Urinary bladder (tissue), 4 donors: ENCODE measurements at places on chromosomes 13 and 19. TPM values are rescaled to one million over a fixed set of nuclear protein-coding genes. Genes with fewer than 3 reads are reported as not detected.

CYP4F22 gene
- total RNA-seq: 2.4 TPM

TLE6 gene
- total RNA-seq: 1.4 TPM

PEPD gene
- 24.2 TPM for total RNA-seq

HSD11B1L gene
- total RNA-seq: 3.6 TPM

SRRM5 gene
- not detected for total RNA-seq

ARL11 gene
- total RNA-seq: 0.69 TPM

ZNF560 gene
- total RNA-seq: 0.21 TPM

NXNL1 gene
- total RNA-seq: not detected

TNNI3 gene
- not detected for total RNA-seq

AZU1 gene
- total RNA-seq: not detected

SLAIN1 gene
- total RNA-seq: 7.6 TPM

CYP4F3 gene
- total RNA-seq: 0.95 TPM

APOC4 gene
- total RNA-seq: not detected

LIG1 gene
- total RNA-seq: 21.6 TPM

CARM1 gene
- total RNA-seq: 19.1 TPM

ZNF44 gene
- 28.3 TPM for total RNA-seq

ZNF665 gene
- 11.9 TPM for total RNA-seq

FAAP24 gene
- 2.4 TPM for total RNA-seq

PGLYRP1 gene
- total RNA-seq: not detected

SIPA1L3 gene
- 11.5 TPM for total RNA-seq

CD177 gene
- 3.0 TPM for total RNA-seq

ZNF649 gene
- 16.6 TPM for total RNA-seq

LGALS7B gene
- total RNA-seq: 1.2 TPM

CKAP2 gene
- total RNA-seq: 42.1 TPM

NECTIN2 gene
- total RNA-seq: 27.4 TPM

GRIK5 gene
- total RNA-seq: 2.5 TPM

CEACAM3 gene
- total RNA-seq: not detected

ZNF135 gene
- total RNA-seq: 12.6 TPM

MRPL54 gene
- total RNA-seq: 23.0 TPM

PRODH2 gene
- not detected for total RNA-seq

ADAT3 gene
- total RNA-seq: 1.4 TPM

ONECUT3 gene
- not detected for total RNA-seq

MEIS3 gene
- total RNA-seq: 32.6 TPM

CGB8 gene
- not detected for total RNA-seq

EXOC3L2 gene
- total RNA-seq: 3.4 TPM

FRY gene
- 45.9 TPM for total RNA-seq

PTPRH gene
- total RNA-seq: 3.6 TPM

ATXN8OS gene
- not detected for total RNA-seq

PAK4 gene
- 7.8 TPM for total RNA-seq

INSL3 gene
- total RNA-seq: not detected

FUT3 gene
- total RNA-seq: 0.63 TPM

ZNF534 gene
- total RNA-seq: 0.74 TPM

ZNF568 gene
- total RNA-seq: 28.4 TPM

ZNF154 gene
- 29.3 TPM for total RNA-seq

SIGLEC10 gene
- total RNA-seq: 0.85 TPM

CYP2B6 gene
- total RNA-seq: not detected

ZNF563 gene
- total RNA-seq: 8.4 TPM

PRSS57 gene
- total RNA-seq: not detected

FUT2 gene
- total RNA-seq: 0.79 TPM

ZNF331 gene
- 24.7 TPM for total RNA-seq
